ENCODE measurements at places on chromosomes 3 and 15.

DNA sequence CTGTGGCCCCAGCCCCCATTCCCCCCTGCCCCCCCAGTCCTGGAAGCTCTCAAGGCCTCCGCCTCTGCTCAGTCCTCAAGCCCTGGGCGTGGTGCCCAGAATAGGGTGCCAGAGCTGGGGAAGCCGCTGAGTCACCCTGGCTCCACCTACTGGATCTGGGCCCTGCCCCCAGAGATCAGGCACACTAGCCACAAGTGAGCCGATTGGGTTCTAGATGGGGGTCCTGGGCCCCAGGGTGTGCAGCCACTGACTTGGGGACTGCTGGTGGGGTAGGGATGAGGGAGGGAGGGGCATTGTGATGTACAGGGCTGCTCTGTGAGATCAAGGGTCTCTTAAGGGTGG lies 5.7 kb downstream of the EIF4G1 start:
- no peak for DNase-seq

DNA sequence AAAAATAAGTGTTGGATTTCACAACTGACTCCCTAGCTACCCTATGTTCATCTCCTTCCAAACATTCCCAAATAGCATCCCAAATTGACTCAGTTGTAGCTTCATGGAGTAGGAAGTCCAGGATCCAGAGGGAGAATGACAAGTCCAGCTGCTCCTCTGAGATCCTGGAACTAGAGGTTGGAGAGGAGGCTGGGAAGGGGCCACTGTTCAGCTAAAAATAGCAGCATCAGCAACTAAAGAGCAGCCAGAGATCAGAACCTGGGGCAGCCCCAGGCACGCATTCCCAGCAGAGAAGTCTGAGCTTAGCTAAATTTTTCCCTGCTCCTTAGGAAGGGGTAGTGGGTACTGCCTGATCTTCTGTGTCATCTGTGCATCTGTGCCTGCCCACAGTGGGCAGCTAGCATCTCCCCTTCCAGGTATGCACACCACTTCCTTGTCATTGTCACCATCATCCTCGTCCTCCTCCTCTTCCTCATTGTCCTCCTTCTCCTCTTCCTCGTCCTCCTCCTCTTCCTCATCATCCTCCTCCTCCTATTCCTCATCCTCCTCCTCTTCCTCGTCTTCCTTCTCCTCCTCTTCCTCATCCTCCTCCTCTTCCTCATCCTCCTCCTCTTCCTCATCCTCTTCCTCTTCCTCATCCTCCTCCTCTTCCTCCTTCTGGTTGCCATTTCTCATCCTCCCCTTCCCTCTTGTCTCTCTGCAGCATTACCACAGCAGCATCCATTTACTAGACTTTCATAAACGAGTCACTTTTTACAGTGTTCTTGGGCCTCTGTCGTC lies 152.3 kb upstream of the ROPN1 start:
- no peak for DNase-seq

GRCh38 chr3:160184655-160185054 lies 40.6 kb upstream of the C3orf80 start:
- no peak for DNase-seq

- DNase-seq: no peak
Observed at GRCh38 chr3:52313774-52314188, 2.3 kb upstream of the DNAH1 start.

Measured in stimulated activated CD4-positive, alpha-beta T cell treated with anti-CD3 and anti-CD28 coated beads, TNF-alpha, amount 100 ng/mL, for 48 hours (primary cell).